ENCODE measurements at places on chromosomes 7 and 10.

DNA sequence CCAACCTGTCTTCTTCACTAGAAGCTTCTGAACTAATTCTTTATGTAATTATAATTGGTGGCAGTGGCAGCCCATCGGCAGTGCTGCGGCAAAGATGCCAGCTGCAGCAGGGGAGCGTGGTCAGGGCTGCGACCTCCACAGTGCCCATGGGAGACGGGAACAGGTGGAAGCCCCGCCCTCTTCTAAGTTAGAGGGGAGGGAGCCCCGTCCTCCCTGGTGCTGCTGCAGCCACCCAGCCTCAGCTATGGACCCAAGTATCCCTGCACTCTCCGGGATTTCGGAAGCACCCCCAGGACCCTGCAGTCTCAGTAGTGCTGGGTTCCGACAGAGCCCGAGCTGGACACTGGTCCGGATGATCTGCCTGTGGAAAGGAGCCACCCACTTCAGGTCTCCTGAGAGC is 117.0 kb upstream of the MBL2 start:
- DNase-seq, result no peak

- DNase-seq, result no peak
These were observed 203.0 kb upstream of the MDFIC start for GRCh38 chr7:114718861-114719260.

- no peak for DNase-seq
These were observed 17.4 kb downstream of the SNX10 start for GRCh38 chr7:26309089-26309488.

DNA sequence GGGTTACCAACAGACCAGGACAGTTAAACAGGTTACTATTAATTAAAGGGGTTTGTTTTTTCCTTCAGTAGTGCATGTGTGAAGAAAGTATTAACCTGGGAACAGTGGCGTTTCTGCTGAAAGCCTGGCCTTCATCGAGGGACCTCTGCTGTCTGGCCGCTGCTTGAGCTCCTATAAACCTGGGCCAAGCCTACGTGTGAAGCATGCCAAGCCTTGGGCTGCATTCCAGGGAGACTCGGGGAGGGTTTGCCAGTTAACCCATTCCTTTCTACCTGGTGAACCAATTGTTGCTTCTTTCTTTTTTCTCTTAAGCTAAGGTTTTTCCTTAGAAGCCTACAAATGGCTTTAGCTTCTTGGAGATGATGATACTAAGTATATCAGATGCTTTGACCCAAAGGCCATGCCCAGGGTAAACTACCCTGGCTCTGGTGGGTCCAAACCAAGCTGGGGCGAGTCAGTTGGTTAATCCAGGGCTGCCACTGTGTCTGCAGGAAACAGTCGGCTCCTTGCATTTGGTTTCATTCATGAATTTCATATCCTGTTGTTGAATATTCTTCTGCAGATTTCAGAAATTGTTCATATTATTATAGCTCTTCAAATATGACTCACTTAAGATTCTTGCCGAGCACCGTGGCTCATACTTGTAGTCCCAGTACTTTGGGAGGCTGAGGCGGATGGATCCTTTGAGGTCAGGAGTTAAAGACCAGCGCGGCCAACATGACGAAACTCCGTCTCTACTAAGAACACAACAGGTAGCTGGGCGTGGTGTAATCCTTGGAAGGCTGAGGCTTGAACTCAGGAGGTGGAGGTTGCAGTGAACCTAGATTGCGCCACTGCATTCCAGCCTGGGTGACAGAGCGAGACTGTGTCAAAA is 23.8 kb downstream of the PFKP start:
- DNase-seq, result peak; percentile 40

GRCh38 chr10:97123765-97124164 is 62.0 kb downstream of the SLIT1 start:
- DNase-seq, result peak; percentile 42

DNA sequence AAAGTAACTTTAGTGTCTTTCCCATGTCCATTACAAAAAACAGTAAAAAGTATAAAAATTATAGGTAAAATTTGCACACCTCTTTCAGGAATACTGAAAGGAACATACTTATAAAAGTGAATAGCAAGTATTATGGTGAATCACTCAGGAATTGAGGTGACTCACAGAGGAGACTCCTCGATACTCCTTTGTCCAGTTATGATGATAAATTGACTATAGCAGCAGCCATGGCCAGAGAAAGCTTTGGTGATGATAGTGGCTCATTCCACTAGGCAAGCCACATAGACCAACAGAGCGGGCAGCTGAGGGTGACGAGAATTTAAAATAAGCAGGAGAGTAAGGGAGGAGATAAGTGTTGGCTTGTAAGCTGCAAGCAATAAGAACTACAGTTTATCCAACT is 1231.1 kb upstream of the CELF2 start:
- DNase-seq, result no peak

DNA sequence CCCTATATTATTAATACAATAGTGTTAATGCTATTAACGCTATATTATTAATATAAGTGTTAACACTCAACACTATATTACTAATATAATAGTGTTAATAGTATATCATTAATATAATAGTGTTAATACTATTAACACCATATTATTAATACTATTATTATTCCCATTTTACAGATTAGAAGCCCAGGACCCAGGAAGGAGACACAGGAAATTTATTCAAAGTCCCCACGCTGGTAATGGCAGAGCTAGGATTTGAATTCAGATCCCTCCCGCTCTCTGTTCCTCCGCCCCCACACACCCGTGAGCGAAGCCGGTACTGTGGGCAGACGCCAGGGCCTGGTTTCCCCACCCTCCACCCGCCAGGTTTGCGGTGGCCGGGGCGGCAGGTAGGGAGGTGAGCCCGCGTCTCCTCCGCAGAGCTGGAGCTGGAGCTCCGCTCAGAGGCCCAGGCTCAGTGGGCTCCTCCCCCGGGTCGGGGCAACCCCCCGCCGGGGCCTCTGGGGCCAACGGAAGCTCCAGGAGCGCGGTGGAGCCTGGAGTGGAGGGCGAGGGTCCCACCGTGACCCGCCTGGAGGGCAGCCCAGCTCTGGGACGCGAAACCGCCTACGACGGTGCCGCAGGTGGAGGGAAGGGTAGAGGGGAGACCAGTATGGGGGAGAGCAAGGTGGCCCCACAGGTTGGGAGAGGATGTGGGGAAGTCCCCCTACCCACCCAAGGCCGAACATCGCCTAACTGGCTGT is at the start of gene TMEM225B:
TSS of gene TMEM225B (plus strand) at position 506 of the 740 bp plus-strand sequence. CDS start 6,122 bp downstream, outside the sequence.
- DNase-seq, result no peak

GRCh38 chr7:66507764-66508296 is 120.9 kb upstream of the KCTD7 start:
- no peak for DNase-seq

GRCh38 chr7:141072548-141073172 is 1.2 kb upstream of the TMEM178B start:
- peak; percentile 84 for DNase-seq

GRCh38 chr7:10803720-10804119 is 170.0 kb upstream of the PHF14 start:
- DNase-seq, result no peak

- no peak for DNase-seq
These were observed 64.0 kb downstream of the CSGALNACT2 start for GRCh38 chr10:43202224-43202656.

- no peak for DNase-seq
These were observed 39.5 kb downstream of the ESYT2 start for GRCh38 chr7:158789842-158790241.

GRCh38 chr7:86058649-86059048 is 585.1 kb upstream of the GRM3 start:
- no peak for DNase-seq

All from globus pallidus (tissue), 1 donor.